GM10248 (cell line): ENCODE measurements at places on chromosomes 2 and 18.

DNA sequence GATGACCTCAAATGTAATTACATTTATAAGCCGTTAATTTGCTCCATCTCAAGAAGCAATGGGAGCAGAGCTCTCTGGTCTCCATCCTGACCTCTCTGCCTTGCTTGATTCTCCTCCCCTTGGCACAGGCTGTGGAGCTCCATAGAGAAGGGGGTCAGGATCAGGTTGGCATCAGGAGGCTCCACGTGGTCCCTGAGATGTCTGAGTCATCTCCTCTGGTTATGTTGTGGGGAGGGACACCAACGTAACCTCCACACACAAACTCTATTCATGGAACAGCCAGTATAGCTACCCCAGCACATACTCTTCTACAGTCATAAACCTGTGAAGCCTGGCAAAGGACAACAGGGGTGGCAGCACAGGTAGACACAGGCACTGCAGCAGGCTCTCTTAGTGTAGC lies 29.0 kb downstream of the TRABD2A start:
- no peak for DNase-seq

DNA sequence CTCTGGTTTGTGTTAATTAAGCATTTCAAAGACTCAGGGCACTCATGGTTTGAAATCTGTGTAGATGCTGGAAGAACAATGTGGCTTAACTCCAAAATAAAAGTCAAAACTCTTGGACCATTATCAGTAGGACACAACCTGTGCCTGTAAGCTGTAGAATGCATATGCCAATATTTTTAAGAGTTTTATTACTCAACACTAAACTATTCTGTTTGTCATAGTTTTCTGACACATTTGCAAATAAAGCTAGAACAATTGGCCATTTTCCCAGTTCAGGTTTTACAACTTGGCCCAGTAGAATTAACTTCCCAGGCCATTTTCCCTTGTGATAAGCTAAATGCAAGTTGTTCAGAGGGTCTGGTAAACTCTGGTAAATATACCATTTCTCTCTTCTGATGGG lies 713.1 kb downstream of the CBLN2 start:
- no peak for DNase-seq

DNA sequence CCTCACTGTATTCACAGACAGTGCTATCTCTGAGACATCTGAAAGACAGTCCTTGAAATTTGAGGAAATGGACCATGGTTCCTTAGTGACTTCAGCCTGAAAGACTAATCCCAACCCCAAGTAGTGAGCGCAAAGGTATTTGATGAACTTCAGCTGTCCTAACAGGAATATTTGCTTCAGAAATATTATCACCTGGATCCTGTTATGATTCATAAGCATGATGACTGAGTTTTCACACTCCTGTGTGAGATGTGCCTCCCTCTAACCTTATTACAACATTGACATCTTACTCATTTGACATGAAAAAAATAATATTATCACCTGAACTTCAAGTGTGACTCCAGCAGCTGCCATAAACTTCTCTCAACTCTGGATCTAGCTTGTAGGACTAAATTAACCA lies 11.6 kb upstream of the MRPL19 start:
- no peak for DNase-seq

DNA sequence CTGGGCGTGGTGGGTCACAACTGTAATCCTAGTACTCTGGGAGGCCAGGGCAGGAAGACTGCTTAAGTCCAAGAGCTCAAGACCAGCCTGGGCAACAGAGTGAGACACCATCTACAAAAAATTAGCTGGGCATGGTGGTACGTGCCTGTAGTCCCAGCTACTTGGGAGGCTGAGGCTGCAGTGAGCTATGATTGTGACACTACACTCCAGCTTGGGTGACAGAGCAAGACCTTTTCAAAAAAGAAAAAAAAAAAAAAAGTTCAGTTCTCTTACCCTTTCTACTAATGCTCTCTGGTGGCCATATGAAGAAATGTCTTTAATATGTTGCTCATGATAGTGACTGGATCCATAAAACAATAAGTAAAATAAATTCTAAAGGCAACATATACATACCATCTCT lies 14.9 kb downstream of the TYW5 start:
- no peak for DNase-seq

DNA sequence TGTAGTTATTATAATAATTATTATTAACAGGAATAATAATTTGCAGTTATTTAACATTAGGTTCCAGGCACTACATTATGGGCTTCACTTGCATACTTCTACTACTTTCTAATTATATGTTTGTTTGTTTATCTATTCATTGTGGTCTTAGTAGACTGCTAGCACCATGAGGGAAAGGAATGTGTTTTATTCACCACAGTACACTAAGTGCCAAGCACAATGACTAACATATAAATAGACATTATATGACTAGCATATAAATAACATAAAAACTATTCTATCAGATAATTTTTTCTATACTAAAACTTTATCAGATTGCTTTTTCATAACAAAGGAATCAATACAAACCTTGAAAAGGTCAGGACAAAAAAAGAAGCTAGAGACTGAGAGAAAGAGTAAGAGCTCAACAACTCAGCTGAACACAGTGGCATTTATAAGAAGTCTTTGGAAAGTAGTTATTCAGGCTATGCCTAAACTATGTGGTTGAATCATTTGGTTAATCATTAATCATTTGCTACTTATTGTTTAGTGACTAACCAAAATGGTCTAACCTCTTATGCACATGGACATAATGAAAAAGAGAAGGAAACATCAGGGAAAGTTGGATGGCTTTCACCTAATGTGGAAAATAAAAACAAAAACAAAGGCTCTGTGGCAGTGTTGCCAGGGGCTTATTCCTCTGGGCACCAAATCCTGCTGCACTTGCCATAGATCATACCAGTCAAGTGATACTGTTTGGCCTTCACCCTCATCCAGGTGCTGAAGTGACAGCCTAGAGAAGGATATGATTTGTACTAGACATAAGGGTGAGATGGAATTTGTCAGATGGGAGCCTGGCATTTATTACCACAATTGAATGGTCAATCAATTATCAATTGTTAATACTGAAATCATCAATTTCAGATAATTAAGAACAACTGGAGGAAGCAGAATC lies 174.9 kb downstream of the ETAA1 start:
- no peak for DNase-seq

GRCh38 chr2:190947711-190948251 lies 66.2 kb downstream of the STAT1 start:
- DNase-seq, result peak; percentile 14

- DNase-seq, result no peak
Observed at GRCh38 chr2:10446631-10447030, 1.5 kb downstream of the ODC1 start.

DNA sequence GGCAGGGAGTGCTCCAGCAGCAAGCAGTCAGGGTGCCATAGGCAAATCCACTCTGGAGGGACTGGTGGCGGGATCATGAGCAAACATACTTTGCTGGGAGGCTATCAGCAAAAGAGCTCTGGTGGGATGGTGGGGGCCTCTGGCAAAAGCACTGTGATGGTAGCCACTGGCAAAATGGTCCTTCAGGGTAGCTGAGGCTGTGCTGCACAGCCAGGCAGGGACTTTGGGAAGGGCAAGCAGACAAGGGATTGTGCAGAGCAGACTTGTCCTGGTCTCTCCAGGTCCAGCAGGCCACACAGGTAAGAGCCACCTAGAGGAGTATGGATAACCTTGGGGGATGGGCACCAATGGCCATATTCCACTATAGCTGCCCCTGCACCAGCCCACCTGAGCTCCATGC lies 129.4 kb upstream of the OTOS start:
- no peak for DNase-seq

- no peak for DNase-seq
Observed at GRCh38 chr2:213279971-213280370, 4.3 kb upstream of the SPAG16 start.

DNA sequence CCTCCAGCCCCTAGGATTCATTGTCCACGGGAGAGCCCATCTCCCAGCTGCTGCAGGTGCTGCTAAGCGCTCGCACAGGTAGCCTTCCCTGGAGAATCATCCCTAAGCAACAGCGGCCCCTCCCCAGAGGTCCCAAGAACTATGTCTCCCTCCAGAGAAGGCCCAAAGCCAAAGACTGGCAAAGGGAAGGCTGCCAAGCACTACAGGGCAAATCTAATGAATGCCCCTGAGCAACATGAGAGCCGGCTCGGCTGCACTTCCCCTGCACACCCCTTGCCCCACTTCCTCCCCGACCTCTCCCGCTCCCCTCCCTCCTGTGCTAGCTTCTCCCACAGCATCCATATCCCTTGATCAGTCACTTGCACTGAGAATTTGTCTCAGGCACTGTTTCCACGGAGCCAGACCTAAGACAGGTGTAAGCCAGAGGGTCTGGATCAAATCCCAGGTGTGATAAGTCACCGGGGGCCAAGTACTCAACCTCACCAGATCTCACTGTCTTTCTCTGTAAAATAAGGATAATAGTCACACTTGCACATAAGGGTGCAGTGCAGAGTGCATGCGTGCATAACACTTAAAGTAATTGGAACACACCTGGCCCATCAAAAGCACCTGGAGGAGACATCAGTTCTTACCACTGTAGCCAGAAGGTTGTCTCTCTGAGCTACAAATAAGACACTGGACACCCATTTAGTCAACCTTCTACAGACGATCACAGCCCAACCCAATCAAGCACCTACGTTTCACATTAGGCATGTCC lies 20.1 kb upstream of the COL6A3 start:
- no peak for DNase-seq

DNA sequence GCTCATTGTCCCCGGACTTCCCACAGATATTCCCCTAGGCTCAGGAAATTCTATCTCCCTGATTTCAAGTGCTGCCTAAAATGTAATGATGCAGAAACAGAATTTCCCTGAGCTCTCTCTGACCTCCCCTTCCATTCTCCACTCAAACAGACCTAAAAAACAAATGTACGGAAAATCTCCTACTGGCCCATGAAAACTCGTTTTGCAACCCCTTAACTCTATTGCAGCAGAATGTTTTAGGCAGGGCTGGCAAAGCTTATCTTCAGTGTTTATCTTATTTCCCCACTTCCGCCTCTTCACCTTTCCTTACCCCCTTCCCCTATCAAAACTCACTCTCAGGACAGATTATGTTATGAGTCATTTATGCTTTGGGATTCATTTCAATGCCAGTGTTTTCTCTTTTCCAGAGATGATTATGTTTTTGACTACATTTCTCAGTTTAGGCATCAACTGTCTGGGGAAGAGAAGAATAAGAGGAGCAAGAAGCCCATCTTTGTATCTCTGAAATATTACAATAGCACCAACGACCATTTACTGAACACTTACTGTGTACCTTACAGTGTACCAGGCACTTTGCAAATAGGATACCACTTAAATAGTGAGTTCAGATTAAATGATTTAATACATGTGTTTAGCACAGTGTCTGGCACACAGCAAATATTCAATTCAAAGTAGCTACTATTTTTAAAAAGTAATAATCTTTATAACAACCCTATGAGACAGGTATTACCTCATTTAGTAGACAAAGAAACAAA lies 53.9 kb upstream of the STPG4 start:
- DNase-seq, result no peak

DNA sequence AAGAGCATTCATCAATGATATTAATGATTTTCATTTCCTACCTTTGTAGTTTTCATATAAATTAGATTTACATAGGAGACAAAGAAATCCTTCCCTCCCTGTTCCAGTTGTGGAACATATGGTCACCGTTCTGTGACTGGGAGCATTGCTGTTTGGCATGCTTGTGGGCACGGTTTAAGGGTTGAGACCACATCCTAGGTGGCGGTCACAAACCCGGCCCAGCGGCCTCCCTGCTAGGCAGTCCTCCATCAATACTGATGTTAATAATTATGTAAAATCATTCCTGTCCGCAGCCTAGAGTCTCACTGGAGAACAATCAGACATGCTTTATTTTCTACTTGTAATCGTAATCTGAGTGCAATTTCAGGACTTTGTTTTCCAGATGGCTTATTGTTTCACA lies 117.9 kb downstream of the AGAP1 start:
- DNase-seq, result no peak

GRCh38 chr2:226130192-226130591 lies 669.4 kb downstream of the IRS1 start:
- no peak for DNase-seq

DNA sequence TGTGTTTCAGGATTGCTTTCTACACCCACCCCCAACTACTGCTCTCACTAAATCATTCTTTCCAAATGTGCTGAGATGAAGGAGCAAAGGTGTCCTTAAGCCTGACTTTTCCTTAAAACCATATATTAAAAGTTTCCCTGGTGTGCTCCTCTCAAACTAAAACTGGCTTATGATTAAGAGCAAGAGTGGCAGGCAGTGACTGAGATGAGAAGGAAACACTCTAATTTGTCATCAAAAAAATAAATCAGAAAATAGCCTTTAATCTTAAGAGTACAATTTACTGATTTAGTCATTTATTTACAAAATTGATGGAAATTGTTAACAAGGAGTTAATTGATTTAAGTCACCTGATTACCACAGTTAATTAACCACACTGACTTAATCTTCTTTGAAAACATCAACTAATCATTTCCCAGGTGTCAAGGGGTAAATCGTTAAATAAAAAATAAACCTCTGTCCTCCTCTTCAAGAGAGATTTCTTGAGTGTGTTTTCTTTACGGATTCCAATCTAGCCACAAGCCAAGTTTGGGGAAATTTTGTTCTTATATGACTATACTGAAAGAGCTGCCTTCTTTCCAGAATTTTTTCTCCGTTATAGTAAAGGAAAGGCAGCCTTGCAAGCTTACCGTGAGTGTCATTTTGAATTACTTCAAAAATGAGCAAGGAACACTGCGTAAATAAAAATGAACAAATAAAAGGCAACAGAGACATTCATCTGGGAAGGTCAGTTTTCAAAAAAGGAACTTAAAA lies 17.4 kb downstream of the LRP2 start:
- no peak for DNase-seq

GRCh38 chr2:109182426-109182825 lies 53.4 kb downstream of the SH3RF3 start:
- no peak for DNase-seq

DNA sequence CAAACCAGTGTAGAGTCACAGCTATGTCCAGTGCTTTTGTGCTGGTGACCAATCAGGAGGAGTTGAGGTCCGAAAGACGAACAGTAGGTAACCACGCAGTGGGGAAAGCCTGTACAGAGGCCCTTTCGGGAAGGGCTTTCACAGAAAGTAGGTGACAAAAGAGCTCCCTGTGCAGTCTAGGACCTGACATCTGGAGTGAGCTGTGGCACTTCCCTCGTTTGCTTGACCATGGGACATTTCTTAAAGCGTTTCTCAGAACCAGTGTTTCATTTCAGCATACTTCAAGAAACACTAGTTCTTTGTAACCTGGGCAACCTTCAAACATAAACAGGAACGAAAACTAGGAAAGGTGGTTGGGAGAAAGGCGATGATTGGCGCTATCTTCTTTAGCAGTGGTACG lies 55.7 kb upstream of the ITM2C start:
- DNase-seq, result no peak
